ENCODE measurements at places on chromosomes 1 and 21.

DNA sequence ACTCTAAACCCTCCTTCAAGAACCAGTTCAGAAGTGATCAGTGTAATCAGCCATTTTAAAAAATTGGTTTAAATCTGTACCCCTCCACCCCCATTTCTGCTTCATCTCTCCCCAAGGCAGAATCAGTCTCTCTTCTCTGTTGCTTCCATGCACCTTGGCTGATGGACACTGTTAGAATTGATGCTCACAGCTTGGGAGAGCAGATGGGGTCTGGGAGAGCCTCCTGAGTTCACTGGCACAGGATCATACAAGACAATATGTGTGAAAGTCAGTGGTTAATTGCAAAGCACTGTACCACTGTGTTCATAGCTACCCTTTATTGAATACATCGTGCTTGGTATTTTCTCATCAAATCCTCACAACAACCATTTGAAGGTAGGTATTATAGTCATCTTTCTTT is 140.9 kb downstream of the ROR1 start:
- no peak for DNase-seq

DNA sequence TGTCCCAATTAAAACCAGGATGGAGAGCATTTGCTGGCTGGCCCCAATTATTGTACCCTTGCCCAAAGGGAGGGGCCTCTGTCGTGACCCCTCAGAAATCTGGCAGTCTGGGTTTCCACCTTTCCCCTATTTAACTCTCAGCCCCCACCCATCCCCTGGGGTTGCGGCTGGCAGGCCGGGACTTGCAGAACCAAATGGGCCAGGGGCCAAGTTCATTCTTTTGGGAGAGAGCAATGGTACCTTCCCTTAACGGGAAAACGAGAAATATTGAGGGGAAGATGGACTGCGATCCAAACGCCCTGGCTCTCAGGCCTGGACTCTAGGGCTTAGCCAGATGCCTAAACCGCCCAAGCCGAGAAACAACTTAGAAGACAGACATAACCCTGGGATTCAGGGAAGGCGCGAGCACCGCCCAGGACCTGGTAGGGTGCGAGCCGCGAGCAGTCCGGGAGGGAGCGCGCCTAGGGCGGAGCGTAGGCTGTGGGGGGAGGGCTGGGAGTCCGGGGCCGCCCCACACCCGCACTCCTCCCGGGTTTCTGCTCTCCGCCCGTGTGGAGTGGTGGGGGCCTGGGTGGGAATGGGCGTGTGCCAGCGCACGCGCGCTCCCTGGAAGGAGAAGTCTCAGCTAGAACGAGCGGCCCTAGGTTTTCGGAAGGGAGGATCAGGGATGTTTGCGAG is at the start of gene SLC27A3:
TSS of gene SLC27A3 (plus strand) at position 628 of the 678 bp plus-strand sequence. CDS start 91 bp downstream, outside the sequence.
- DNase-seq = no peak

GRCh38 chr1:230709619-230710542 is 4.0 kb downstream of the AGT start:
- no peak for DNase-seq

DNA sequence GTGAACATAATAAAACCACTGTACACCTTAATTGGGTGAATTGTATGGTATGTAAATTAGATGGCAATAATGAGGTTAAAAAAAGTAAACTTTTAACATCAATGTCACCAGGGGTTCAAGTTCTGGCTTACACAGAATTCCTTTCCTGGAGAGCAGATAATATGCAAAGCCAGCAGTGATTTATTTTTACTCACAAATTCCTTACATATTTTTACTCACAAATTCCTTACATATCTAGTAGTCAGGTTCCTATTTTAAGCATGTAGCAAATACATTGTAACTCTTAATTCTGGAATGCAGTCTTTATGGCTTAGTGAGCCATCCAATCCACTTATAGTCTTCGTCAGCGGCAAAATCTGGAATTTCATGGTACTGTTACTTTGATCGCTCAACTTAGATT is 1.3 kb upstream of the UBE4B start:
- no peak for DNase-seq

DNA sequence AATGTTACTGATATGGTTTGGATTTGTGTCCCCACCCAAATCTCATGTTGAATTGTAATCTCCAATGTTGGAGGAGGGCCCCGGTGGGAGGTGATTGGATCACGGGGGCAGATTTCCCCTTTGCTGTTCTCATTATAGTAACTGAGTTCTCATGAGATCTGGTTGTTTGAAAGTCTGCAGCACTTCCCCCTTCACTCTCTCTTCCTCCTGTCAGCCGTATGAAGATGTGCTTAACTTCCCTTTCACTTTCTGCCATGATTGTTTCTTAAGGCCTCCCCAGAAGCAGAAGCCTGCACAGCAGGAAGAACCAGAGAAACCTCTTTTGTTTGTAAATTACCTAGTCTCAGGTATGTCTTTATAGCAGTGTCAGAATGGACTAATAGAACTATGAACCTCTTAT is 28.4 kb downstream of the TRIM33 start:
- no peak for DNase-seq

DNA sequence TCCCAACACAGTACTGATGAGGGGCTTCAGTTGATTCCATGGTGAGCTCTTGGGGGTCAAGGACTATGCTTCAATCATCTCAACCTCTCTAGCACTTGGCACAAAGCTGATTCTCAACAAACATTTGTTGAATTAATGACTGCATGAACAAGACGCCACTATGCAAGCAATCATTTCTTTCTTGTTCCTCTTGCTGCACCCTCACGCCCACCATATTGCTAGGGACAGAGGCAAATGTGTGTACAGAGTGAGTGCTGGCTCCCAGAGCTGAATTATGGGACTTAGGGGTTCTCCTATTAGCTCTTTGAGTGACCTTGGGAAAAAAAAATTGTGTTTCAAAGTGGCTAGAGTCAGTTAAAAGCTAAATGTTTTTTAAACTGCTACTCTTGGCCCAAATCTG is 2.5 kb downstream of the ADAR start:
- DNase-seq = no peak

DNA sequence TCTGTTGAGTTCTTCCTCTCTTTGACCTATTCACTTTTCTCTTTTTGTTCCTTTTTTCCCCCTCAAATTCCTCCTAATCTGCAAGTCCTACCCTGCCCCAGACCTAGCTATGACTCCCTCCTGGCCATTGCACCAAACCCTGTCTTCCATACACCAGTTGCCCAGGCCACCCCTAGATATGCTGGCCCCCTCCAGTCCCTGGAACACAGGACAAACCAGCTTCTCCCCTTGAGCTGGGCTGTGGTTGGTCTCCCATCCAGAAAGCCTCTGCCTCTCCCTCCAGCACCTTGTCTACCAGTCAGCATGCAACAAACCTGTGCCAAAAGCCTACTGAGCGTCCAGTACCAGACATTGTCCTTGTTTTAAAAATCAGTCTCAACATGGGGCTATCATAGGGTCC is 59.4 kb downstream of the ELK4 start:
- no peak for DNase-seq

Data from stimulated activated CD4-positive, alpha-beta T cell treated with anti-CD3 and anti-CD28 coated beads, Interleukin-1b, Interleukin-23, amount 100 ng/mL, for 48 hours (primary cell).